GM13976 (cell line): ENCODE measurements at places on chromosomes 6 and 20.

GRCh38 chr6:88211446-88211845 lies 45.3 kb upstream of the CNR1 start:
- no peak for DNase-seq

GRCh38 chr6:69704916-69705315 lies 91.9 kb downstream of the LMBRD1 start:
- DNase-seq, result no peak

GRCh38 chr6:68651011-68651985 lies 16.2 kb downstream of the ADGRB3 start:
- DNase-seq, result no peak

GRCh38 chr20:3000852-3001523 lies 42.4 kb upstream of the GNRH2 start:
- peak; percentile 53 for DNase-seq

DNA sequence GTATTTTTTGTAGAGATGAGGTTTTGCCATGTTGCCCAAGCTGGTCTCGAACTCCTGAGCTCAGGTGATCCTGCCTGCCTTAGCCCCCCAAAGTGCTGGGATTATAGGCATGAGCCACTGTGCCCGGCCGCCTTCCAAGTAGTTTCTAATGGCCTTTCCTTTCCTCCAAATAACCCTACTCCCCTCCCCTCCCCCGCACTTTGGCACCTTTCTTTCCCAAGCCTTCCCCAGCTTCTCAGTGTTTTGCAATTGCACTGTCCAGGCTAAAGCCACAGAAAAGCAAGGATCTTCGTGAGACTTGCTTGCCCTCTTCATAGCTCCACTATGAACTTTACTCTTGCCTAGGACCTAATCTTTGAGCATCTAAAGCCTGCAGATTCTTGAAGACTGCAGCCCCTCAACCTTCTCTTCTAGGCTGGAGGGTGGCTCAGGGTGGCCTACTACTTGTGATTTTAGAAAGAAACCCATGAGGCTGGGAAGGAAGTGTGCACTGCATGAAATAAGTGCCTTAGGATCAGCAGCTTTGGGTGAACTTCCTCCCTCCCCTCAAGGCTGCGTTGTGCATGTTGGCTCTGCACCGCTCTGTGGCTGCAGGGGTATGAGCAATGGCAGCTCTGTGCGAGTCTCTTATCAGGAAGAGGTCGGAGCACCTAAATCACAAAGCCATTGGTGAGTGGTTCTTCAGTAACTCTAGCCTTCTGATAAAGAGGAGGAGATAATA lies 152.4 kb upstream of the SNX9 start:
- no peak for DNase-seq

DNA sequence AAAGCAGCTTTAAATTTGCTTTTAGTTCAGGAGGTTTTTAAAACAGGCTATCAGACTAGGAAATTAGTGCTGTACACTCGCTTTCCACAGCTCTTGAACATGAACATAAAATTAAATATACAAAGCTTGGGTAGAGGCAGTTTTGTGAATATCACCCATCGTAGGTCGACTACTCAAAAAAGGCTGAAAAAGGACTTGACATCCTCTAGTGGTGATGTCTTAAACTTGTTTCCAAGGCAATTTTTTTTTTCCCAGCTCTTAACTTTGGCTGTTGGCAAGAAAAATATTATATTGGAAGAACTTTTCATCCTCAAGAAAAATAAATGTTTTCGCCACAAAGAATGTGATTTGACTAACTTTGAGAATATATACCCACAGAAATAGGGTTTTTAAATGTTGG lies 2.9 kb downstream of the MAP7 start:
- DNase-seq, result no peak

DNA sequence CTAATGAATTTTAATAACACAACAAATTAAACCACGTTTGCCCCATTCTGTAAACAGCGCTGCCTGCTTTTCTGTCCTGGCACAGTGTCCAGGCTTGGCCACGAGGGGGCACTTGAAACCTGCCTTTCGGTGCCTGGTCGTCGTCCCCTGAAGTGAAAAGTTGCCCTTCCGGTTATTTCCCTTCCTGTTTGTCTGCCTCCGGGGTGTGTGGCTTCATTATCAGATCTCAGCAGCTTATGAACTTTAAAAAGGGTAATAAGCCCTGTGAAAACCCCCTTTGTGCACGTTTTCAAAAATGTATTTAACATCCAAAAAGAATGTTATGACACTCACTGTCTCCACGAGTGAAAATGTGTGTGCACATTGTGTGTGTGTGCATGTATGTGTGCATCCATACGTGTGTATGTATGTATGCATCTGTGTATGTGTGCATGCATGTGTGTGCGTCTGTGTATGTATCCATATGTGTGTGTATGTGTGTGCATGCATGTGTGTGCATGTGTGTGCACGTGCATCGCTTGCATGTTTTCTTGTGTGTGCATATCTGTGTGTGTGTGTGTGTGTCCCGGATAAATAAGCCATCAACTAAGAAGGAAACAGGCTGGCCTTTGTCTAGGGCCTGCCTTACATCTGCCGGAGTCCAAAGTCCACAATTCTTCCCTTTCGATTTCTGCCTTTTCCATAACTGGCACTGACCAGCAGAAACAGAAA lies 358.4 kb downstream of the THBS2 start:
- peak; percentile 89 for DNase-seq

DNA sequence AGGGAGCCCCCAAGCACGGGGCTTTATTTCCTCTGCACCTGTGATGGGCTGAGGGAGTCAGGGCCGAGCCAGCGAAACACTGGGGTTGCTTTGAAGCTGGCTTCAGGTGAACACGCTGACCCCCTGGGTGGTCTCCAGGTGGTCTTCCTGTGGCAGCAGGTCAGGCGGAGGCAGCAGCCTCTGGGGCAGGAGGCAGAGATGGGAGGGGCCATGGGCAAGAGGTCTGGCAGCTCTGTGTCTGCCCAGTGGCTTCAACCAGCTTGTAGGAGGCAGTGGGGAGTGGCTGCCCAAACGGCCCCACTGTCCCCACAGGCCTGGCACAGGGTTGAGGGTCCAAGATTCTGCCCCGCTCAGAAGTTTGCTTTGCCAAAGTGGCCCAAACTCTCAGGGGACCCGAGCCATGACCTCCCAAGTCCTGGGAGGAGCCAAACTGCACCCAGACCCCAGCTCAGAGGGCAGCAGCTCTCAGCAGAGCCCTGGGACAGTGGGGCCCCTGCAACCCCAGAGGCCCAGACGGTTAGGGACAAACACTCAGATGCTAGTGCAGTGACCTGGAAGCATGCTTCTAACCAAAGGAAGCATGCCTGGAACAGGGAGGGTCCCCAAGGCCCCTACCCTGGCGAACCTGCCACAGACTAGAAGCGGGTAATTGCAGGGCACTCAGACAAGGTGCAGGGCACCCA lies 15.3 kb downstream of the NTSR1 start:
- DNase-seq, result no peak

GRCh38 chr6:38337819-38338465 lies 301.8 kb downstream of the BTBD9 start:
- DNase-seq, result no peak

DNA sequence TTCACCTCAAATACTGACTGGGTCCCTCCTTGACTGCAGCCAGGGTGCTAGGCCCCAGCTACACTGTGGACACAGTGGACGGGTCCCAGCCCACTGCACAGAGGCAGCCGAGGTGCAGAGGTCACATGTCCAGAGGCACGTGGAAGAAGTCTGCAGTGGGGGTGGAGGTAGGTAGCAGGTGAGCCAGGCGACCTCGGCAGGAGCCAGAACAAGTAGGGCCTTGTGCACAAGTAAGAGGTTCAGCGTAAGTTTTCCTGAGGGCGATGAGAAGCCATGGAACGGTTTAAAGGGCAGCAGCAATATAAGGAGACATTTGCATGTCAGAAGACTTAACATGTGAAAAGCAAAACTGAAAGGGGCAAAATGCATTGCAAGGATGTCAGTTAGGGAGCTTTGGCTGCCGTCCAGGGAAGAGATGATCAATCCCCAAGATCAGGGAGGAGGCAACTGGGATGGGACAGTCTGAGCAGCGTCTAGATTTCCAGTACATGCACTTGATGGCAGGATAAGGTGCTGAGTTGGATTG lies 49.7 kb upstream of the SNX9 start:
- no peak for DNase-seq

GRCh38 chr6:20610636-20611370 lies 76.5 kb downstream of the CDKAL1 start:
- no peak for DNase-seq

DNA sequence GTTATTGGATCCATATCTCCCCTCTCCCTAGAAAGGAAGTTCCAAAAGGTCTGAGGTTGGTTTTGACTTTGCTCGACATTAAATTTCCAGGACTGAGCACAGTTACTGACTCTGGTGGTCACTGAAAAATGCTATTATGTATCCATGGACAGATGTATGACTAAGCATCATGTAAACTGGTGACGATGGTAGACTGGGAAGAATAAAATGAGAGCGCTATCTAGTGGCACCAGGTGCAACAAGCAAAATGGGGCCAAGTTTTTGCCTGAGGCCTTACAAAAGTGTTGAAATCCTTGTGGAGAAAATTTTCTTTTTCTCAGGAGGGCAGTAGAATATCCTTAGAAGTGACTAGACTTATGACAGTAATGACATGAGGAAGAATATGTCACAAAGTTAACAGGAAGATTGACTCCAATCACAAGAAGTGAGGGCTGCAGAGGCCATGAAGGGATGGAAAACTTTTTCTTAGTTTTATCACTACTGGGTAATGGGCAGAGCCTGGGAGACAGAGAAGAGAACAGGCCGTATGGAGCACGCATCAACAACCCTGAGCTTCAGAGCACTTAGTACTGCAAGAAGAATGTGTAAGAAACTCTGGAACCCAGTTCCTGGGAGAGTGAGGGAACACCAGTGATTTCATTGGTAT lies 88.9 kb upstream of the ELOVL5 start:
- peak; percentile 39 for DNase-seq

GRCh38 chr20:5779071-5779900 lies 29.1 kb downstream of the SHLD1 start:
- DNase-seq, result no peak

GRCh38 chr6:134750669-134751068 lies 199.2 kb downstream of the ALDH8A1 start:
- no peak for DNase-seq

- no peak for DNase-seq
Observed at GRCh38 chr6:160027076-160027475, 58.2 kb downstream of the IGF2R start.

DNA sequence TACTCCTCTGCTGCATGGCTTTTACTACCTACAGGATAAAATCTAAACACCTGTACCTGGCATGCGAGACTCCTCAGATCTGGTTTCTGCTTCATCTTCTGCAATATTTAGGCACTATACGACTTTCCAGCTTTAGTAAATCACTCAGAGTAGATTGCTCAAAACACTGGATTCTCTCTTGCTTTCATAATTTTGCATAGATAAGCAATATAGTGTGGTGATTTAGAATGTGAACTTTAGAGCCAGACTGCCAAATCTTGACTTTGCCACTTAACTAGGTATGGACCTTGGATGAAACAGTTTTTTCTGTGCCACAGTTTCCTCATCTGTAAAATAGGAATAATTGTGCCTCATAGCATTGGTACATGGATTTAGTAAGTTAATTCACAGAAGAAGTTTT lies 28.9 kb downstream of the CEP57L1 start:
- DNase-seq, result no peak

GRCh38 chr6:79249136-79249535 lies 14.7 kb upstream of the HMGN3 start:
- DNase-seq, result no peak

GRCh38 chr6:3919130-3919628 lies 70.0 kb downstream of the FAM50B start:
- no peak for DNase-seq

- DNase-seq, result no peak
Observed at GRCh38 chr6:133871131-133871530, 17.8 kb upstream of the TCF21 start.

- DNase-seq, result peak; percentile 76
Observed at GRCh38 chr6:154606457-154606856, 96.0 kb upstream of the CNKSR3 start.

DNA sequence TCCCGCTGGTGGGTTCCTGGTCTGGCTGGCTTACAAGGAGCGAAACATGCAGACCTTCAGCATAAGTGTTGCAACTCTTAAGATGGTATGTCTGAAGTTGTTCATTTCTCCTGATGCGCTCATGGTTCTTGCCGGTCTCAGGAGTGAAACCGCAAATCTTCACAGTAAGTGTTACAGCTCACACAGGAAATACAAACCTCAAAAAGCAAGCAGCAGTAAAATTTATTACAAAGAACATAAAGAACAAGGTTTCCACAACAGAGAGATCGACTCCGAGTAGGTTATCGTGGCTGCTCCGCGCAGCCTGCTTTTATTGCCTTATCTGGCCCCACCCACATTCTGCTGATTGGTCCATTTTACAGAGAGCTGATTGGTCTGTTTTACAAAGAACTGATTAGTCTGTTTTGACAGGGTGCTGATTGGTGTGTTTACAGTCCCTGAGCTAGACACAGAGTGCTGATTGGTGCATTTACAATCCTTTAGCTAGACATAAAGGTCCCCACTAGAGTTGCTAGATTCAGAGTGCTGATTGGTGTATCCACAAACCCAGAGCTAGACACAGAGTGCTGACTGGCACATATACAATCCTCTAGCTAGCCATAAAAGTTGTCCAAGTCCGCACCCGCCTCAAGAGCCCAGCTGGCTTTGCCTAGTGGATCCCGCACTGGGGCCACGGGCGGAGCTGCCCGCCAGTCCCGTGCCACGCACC lies 39.2 kb downstream of the TRIM27 start:
- no peak for DNase-seq

DNA sequence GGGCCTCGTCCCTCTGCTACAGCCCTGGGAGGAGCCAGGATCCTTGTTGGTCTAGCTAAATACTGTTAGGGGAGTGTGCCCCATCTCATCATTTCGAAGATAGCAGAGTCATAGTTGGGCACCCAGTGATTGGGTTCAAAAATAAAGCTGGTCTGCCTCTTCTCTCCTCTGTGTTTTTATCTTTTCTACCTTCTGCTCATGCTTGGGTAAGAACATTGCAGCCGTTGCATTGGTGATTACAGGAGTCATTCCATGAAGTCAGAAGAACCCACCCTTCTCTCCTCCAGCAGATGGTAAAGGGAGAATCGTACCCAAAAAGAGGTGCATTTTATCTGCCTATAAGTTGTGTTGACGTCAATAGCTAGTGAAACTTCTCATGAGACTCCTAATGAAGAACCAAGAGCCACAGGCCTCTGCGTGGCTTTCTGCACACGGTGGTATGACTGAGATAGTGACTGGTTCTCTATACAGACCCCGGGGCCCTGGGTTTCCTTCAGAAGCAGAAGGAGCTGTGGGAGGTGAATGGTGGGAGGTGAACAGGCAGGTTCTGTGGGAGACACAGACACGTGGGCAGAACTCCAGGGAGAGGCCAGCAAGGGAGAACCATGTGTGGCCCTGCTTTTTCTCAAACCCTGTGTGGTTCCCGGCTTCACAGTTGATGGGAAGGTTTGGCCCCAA lies 5.7 kb upstream of the FAM209A start:
- DNase-seq, result no peak

DNA sequence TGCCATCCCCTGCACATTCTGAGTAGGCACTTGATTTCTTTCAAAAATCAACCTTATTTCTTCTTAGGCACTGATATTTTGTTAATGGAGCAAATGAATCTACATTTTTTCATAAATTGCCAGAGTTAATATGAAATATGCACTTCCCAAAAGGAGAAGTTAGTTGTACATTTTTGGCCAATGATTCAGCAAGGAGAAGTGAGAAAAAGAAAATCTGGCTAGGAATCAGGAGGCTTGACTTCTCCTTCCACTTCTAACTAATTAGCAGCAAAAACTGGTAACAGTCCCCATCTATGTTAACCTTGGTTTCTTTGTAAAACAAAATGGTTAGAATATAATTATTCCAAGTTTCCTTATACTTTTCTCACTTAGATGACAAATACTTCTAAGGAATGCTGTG lies 7.0 kb upstream of the DSE start:
- DNase-seq, result no peak

- DNase-seq, result no peak
Observed at GRCh38 chr6:42961020-42961470, 491 bp downstream of the GNMT start.

- no peak for DNase-seq
Observed at GRCh38 chr20:50870561-50871161, 60.6 kb downstream of the ADNP start.
